Left forelimb (tissue), 1 donor: ENCODE measurements at places on chromosomes 1 and 21.

GRCh38 chr1:151862604-151863003 lies 9.1 kb upstream of the THEM5 start:
- no peak for DNase-seq

- peak; percentile 73 for DNase-seq
Measured at GRCh38 chr1:83860490-83861221, 138.3 kb downstream of the TTLL7 start.

GRCh38 chr21:45530423-45531113 lies 11.7 kb downstream of the SLC19A1 start:
- no peak for DNase-seq

DNA sequence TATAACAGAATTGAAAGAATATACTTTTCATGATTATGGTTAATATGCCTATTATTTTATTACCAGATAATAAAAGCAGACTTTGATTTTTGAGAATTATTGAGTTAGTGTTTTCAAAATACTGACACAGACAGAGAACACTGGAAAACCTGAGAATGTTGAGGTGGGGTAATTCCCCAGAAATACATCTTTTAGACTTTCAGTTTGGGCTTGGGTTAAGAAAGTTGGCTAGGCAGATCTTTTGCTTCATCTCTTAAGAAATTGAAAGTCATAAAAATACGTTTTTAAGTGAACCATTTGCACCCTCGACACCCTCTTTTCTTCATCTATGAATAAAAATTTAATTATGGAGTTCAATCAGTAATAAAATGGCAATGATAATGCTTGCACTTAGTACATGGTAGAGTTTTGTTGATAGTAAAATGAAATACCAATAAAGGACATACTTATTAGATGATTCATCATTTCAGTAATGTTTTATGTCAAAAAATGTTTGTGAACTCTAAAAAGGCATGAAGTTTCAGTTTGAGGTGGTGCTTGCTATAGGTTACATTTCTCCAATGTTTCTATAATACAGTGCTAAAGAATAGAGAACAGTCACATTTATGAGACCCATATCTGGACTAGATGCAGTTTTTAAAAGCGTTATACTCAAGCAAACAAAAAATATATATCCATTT lies 1.9 kb upstream of the SAMSN1 start:
- no peak for DNase-seq

DNA sequence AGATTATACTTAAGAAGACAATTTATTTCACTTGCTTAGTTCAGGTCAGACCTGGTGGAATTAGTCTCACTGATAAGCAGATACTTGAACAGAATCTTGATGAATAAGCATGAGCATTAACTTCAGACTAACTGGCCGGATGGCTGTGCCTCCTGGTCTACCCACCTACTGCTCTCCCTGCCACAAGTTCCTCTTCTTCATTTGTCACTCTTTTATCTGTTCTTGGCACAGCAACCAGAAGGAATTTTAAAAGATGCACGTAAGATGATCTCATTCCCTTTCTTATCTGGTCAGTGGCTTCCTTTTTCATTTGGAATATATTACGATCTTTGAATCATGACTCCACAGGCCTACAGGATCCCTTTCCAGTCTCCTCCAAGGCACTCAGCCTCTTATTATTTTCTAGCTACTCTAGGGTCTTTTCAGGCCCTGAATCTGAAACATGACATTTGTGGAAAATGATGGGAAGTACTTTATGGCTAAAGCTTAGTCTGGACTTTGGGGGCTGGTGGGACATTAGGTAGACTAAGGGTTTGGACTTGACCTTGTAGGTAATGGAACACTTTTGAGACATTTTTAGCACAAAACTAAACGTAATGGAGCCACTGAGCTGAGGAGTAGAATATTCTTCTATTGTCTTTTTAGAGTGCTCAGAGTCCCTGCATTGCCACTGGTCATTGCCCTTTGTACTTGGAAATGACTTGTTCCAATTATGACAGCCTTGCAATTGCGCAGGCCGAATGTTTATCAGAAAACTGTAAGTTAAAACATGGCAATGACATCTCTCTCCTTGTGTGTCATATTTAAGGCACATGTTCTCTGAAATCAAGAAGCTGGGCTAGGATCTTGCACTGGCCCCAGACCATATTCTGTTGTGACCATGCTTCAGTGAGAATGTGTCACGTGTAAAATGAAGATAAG lies 16.0 kb downstream of the ST6GALNAC3 start:
- DNase-seq: no peak

DNA sequence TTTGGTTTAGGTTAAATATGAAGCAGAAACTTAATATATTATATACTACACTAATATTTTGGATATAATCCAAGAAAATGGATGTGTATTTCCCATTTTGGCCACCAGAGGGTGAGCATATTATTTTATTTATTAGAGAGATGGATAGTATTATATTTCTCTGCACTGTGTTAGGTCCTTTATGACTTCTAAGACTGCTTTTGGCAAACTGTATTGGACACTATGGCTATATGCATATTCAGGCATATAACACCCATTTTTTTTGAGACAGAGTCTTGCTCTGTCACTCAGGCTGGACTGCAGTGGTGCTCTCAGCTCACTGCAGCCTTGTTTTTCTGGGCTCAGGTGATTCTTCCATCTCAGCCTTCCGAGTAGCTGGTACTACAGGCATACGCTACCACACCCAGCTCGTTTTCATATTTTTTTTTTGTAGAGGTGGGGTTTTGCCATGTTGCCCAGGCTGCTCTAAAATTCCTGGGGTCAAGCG lies 17.8 kb upstream of the PGM1 start:
- DNase-seq: no peak
